ENCODE measurements at places on chromosomes 1 and 21.

GRCh38 chr1:218705391-218705790, 360.3 kb downstream of the TGFB2 start:
- DNase-seq, result peak; percentile 32

GRCh38 chr1:201468844-201469644, at the start of gene PHLDA3:
Gene PHLDA3 (minus strand): TSS chr1:201469188. CDS start chr1:201468786, 402 bp downstream.
- DNase-seq, result peak; percentile 93

GRCh38 chr1:205577874-205578658, 53.7 kb downstream of the ELK4 start:
- DNase-seq, result peak; percentile 24

DNA sequence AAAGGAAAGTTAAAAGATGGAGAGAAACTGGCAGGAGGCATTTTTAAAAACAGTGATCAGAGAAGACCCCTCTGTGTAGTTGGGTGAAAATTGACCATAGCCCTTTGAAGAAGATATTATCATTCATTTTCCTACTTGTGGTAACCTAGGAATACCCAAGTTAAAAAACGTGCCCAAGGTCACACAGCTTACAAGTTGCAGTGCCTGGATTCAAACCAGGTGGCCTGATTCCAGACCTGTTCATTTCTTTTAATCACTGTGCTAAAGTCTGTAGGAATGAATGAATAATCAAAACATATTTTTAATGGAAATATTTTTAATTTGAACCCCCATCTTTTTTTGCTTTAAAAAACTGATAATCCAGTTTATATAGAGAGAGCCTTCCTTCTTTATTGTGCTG, 35.6 kb downstream of the MARK1 start:
- no peak for DNase-seq

Data from GM23248 (cell line).